ENCODE measurements at places on chromosomes 5 and 9.

DNA sequence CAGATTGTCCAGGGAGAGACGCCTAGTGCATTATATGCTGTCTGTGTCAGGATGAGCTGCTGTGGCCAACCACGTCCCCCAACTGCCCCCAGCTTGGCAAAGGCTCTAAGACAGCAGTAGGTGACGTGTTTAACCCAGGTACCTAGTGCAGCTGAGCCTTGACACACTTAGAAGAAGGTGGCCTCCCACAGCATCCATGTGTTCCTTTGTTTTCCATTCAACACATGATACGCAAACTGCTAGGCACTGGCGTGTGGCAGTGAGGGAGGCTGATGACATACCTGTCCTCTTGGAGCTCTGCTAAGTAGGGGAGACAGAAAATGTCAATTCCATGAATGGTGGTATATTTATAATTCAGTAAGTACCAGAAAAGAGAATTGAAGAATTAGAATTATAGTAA, 291.7 kb downstream of the NR3C1 start:
- no peak for DNase-seq

GRCh38 chr5:134975078-134975715, 7.5 kb downstream of the CATSPER3 start:
- no peak for DNase-seq

GRCh38 chr9:137007108-137007815, 10.9 kb upstream of the CLIC3 start:
- DNase-seq: no peak

GRCh38 chr9:134768709-134769351, 111.8 kb upstream of the FCN2 start:
- DNase-seq: no peak

DNA sequence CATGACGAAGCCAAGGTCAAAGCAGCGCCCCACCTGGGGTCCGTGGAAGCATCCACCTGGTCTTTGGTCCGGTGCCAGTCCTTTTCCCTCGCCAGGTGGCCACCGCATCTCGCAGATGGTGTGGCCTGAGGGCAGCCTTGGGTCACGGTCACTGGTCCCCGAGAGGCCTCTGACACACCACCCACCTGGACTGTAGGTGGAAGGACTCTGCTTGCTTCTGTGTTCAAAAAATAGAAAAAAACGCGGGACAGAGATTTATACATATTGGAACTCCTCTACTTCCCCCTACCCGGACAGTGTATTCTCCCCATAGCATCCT, 466 bp upstream of the TTC39B start:
- DNase-seq: no peak

- DNase-seq: no peak
Measured at GRCh38 chr5:21687621-21688020, 1165.5 kb downstream of the CDH12 start.

DNA sequence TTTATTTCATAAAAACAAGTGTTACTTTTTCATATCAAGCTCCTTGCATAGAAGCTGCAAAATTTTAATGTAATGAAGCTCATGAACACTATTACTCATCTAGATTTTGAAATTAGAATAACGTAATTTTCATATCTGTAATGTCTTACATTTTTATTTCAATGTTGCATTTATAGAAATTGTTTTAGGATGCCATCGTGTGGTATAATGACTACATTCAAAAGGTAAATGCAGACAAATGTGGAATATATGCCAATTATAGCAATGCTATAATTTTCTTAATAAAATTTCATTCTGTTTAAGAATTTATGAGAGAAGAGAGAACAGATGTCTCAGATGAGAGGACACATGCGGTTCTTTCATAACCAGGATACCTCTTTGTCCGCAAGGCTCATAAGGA, 230.2 kb downstream of the TMEM232 start:
- no peak for DNase-seq

- DNase-seq: no peak
Measured at GRCh38 chr9:101022704-101023103, 5.8 kb upstream of the PLPPR1 start.

DNA sequence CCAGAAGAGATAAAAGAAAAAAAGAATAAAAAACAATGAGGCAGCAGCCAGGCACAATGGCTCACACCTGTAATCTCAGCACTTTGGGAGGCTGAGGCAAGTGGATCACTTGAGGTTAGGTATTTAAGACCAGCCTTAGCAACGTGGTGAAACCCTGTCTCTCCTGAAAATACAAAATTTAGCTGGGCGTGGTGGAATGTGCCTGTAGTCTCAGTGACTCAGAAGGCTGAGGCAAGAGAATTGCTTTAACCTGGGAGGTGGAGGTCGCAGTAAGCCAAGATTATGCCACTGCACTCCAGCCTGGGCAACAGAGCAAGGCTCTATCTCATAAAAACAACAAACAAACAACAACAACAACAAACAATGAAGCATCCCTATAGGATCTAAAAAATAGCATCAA, 121.5 kb downstream of the HMHB1 start:
- no peak for DNase-seq

DNA sequence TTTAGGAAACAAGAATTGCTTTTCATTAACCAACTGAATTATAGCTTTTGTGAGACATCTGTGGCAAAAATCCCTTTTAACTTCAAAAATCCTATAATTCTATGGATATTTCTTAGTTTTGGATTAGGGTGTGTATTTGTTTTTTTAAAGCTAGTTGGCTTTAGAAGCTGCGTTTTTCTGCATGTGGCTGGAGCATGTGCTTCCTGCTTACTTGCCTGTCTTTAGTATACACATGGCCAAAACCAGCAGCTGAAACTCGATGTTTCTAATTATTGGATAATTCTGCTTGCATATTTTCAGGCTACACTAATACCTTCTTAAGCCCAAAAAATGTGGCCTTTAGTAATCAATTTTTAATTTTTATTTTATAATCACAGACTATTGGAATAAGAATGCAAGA, 8.9 kb downstream of the RECK start:
- DNase-seq: no peak

- DNase-seq: no peak
Measured at GRCh38 chr5:121707178-121707577, 144.5 kb upstream of the FTMT start.

GRCh38 chr9:92425474-92425873, 1.2 kb upstream of the OMD start:
- no peak for DNase-seq

GRCh38 chr9:33101104-33101951, 24.9 kb upstream of the SMU1 start:
- no peak for DNase-seq
